Activated T-helper 9 cell treated with anti-CD3 and anti-CD28 coated beads, Interleukin-2, amount 50 U/mL, for 16 hours (primary cell): ENCODE measurements at places on chromosomes 2 and 18.
A peak's percentile ranks its signal among the peaks of the same experiment; 100 is the strongest.

DNA sequence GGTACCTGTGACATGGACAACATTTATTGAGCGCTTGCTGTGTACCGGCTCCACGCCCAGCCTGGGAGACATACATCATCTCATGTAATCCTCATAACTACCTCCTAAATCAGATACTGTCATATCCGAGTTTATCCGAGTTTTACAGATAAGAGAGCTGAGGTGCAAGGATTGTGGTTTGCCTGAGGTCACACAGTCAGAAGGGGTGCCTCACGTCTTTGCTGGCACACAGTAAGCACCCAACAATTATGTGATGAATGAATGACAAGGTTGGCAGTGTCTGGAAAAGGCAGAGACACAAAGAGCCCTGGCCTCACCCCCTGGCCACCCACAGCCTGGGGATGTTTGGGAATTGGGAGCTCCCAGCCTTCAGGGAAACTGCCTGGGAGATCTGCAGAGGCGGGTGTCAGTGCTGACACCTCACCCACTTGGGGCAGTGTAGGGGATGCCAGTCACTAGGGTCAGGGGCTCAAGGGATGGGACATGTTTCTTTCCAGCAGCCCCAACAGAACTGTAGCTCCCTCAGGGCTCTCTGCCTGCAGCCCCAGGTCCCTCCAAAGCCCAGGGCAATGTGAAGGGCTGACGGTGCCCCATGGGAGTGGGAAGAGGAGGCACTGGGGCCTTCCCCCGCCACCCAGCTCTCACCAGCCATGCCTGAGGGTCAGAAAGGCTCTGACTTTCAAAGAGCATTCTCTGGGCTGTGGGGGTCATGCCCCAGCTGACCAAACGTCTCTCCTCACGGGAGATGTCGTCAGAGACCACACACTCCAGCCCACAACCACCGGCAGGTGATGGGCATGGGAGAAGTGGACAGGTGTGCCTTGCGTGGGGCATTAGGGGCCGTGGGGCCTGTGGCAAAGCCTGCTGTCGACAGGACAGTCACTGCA, 157.5 kb downstream of the ZFP36L2 start:
- no peak for DNase-seq

- DNase-seq, result no peak
Observed at GRCh38 chr2:205290299-205290698, 392.0 kb upstream of the NRP2 start.

DNA sequence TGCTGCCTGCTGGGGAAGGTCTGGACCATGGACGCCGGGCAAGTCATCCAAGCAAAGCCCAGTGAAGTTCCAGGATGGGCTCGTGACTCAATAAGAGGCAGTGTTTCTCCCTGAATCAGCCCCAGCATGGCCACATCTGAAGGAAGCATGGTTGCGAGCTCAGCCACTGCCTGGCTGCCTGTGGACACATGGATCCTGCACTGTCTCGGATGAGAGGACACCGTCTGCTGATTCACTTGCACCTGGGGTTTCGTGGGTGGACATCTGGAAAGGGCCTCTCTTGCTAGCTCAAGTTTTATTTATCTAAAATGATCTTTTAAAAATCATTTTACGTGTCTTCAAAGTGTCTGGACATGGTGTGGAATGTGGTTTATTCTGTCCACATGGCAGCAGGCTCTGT, 224.8 kb upstream of the FN1 start:
- no peak for DNase-seq

DNA sequence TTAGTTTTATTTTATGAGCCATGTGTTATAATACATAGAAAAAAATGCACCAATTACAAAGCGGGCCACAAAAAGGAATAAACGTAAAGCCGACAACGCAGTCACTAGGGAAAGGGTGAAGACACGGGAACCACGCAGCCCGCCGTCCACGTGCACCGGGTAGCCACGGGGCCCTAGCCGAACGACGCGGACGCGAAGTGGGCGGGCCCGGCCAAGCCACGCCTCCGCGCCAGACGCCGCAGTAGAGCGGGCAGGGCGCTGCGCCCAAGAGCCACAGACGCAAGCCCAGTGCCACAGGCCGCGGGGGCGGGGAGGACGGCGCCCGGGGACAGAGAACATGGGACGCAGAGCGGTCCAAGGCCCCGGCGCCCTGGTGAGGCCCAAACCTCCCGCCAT, at the start of gene DUSP28:
Gene DUSP28, plus strand, starts transcription at position 274 of the 396 bp plus-strand sequence. CDS start 328 bp downstream, outside the sequence.
- peak; percentile 87 for DNase-seq

DNA sequence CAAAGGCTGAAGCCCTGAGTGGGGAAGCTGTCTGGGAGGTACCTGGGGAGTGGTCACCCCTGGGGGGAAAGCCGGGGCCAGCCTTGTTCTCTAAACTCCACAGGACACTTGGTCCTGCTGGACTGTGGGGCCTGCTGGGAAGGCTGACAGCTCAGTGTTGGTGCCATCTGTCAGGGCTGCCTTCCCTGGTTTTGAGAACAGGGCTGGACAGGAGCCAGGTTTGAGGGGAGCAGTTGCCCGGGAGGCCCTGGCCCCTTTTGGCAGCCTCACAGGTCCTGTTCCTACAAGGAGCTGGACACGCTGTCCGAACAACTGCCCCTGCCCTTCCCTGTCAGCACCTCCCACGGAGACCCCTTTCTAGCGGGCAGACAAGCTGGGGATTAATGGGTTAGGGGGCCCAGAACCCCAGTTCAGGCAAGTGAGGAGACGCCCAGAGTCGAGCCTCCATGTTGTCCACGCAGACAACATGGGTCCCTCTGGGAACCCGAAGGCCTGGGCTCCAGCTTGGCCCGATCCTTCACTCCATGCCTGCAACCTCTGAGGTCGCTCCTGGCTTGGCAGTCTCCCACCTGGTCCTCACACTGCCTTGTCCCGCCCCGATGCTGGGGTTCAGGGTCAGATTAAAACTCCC, 40.8 kb downstream of the ATOH8 start:
- DNase-seq, result no peak

GRCh38 chr2:77518311-77518710, 3.9 kb downstream of the LRRTM4 start:
- DNase-seq, result no peak

GRCh38 chr2:85847051-85847588, 41.7 kb downstream of the ST3GAL5 start:
- no peak for DNase-seq

GRCh38 chr2:37982147-37982582, 57.1 kb downstream of the RMDN2 start:
- peak; percentile 31 for DNase-seq
